OCI-LY7 (cell line): ENCODE measurements at places on chromosomes 1 and 21.

- no peak for DNase-seq
Observed at GRCh38 chr1:208445758-208446203, 201.6 kb upstream of the PLXNA2 start.

- no peak for DNase-seq
Observed at GRCh38 chr1:115056395-115056798, 26.8 kb downstream of the TSHB start.

DNA sequence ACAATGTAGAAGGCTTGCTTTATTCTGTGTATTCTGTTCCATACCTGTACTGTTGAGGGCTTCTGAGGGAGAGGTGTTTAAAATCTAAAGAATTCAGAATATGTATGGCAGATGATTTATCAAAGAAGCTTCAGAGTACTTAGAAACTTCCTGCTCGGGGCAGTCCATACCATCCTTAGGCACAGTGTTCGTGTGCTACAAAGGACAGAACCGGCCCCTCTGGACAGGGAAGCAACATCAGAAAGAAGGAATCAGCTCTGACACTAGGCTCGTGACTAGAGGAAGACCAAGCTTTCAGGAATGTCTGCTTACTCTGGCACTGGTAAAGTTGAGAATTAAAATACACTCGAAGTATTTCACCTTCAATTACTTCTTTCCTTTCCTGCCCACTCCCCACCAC, 14.1 kb downstream of the SELP start:
- no peak for DNase-seq

DNA sequence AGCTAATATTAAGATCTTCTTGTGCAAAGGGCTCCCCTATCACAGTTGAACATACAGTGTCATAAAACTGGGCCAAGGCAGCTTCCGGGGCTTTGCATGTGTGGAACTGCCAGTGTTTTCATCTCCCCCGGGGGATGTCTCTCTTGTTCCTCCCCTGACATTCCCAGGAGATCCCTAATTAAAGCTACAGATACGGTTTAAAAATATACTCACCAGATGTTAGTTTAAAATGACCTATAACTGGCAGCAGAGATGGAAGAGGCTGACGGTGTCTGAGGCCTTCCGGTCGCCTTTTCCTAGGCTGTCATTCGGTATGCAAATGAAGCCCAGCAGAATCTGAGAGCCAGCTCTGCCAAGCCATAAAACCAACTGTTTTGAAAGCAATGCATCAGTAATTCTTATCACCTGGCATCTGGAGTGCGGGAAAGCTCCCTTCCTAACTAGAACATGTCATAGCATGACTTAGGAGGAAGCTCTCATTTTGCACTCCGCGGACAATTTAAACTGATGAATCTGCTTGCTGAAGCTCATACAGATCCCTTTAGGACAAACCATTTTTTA, 436.5 kb upstream of the VAMP3 start:
- no peak for DNase-seq

DNA sequence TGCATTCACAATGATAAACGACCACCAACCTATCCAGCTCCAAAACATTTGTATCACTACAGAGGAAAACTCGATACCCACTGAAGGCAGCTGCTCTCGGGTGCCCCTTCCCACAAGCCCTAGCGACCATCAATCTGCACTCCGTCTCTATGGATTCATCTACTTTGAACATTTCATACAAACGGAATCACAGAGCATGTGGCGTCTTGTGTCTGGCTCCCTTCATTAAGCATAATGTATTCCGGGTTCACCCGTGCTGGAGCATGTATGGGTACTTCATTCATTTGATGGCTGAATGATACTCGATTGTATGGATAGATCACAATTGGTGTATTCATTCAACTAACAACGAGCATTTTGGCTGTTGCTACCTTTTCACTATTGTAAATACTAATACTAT, 340.2 kb downstream of the SMYD3 start:
- DNase-seq, result no peak

DNA sequence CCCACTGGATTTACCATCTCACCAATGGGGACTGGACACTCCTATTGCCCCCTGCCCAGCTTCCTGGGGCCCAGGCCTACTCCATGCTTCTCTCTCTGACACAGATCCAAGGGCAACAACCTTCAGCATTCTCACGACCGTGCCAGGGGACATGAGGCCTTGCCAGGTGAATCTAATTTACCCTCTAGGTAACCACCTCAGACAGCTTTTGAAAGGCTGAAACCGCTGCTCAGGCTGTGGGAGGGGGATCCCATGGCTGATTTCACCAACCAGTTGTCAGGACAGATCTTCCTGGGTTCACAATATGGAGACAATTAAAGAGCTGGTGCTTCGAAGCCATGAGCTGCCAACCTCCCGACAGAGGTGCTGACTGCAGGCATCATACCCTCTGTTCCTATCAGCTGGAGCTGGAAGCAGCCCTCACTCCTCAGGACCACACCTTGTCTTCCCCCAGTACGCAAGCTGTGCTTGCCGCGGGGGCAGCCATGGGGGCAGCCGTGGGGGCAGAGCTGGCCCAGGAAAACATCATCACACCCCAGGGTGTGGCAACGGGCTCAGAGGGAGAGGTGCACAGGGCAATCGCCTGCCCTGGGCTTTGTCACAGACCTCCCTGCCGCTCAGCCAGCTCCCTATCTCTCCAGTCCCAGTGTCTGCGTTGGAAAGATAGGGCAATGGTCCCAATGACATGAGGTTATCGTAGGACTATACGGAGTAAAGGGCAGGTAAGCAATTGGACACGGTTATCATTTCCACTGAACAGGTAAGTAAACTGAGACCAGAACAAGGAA, 120.2 kb downstream of the DMRTB1 start:
- DNase-seq, result no peak

GRCh38 chr1:18599704-18600103, 30.9 kb upstream of the PAX7 start:
- DNase-seq, result no peak

- DNase-seq, result no peak
Observed at GRCh38 chr1:240501115-240501514, 110.8 kb downstream of the GREM2 start.

GRCh38 chr1:195876792-195877191, 731.4 kb downstream of the KCNT2 start:
- DNase-seq, result no peak

DNA sequence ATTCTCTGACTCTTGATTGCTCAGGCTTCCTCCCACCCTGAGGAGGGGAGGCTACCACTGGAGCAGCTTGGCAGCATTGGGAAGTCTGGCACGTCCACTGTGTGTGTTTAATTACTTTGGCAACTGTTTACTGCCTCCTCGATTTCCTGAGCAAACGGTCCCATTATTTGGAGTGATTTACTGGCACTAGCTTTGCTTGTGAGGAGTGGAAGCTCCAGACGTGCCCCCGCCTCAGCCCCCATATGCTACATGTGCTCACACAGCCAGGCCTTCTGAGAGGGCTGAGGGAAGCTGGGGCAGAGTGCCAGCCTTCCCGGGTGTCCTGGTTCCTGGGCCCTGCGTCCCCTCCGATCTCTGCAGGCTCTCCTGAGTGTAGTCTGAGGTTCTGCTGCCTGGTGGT, 306.2 kb downstream of the PTPRU start:
- no peak for DNase-seq

DNA sequence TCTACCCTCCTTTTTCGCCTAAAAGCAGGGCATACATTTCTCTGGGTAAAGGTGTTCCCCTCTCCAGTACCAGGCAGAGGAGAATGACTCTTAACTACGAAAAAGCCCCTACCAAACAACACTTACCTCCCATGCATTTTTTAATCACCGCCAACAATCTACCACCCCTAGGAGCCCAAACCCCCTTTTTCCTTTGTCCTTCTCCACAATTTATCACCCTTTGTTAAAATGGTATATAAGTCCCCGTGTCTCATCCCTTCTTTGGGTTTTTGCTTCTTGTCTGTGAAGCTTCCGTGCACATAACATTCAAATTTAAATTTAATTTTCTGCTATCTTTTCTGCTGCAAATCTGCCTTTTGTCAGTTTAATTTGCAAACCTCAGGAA, 27.6 kb upstream of the COL18A1 start:
- DNase-seq, result no peak

DNA sequence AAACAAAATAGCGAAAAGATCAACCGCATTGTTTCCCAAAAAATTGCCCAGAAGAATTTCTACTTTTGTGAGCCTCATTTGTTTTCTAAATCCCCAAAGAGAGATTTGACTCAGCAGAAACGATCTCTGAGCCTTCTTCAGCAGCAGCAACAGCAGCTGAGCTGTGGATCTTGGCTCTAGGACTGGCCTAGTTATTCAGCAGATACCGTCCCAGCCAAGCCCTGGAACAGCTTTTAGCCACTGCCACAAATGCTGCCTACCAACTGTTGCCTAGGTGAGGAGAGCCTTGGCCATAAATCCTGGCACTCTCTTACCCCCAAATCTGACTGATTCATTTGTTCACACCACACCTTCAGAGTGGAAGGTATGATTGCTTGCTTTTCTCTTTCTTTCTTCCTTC, 320.1 kb downstream of the TGFB2 start:
- no peak for DNase-seq

DNA sequence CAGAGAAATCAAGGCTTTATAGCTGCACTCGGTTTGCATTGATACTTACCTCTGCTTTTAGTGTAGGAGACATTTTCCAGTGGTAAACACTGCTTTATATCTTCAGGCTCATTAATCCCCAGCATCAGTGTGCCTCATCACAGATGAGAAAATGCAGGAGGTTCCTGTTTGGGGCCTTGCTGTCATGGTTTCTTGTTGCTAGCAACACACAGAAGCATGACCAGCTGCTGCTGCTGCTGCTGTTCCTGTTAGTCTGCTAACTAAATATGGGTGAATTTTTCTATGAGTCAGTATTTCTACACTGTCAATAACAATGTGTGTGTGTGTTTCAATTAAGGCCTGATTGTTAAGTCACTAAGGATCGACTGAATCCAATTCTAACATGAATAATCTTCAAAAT, 85.8 kb upstream of the RGS1 start:
- peak; percentile 23 for DNase-seq

- no peak for DNase-seq
Observed at GRCh38 chr1:237327061-237327460, 285.1 kb downstream of the RYR2 start.

- DNase-seq, result no peak
Observed at GRCh38 chr1:17185485-17185860, 19.5 kb upstream of the PADI1 start.

GRCh38 chr1:116765962-116766361, 11.7 kb downstream of the CD2 start:
- no peak for DNase-seq

DNA sequence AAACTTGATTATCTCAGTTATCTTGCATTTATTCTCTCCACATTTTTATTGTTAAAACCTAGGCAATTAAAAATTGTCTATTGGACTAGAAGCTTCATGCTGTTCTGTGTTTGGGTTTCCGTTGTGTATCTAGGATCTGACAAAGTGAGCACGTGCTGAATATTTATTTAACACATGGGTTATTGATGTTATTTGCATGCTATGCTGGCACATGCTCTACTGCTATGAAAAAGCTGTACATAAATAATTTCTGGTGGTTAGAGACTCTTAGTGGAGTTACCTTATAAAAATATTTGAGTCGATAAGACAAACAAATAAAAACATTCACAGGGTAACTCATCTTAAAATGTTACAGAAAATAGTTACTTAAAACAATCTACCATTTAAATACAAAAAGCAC, 1769.7 kb downstream of the MRPL39 start:
- DNase-seq, result no peak

DNA sequence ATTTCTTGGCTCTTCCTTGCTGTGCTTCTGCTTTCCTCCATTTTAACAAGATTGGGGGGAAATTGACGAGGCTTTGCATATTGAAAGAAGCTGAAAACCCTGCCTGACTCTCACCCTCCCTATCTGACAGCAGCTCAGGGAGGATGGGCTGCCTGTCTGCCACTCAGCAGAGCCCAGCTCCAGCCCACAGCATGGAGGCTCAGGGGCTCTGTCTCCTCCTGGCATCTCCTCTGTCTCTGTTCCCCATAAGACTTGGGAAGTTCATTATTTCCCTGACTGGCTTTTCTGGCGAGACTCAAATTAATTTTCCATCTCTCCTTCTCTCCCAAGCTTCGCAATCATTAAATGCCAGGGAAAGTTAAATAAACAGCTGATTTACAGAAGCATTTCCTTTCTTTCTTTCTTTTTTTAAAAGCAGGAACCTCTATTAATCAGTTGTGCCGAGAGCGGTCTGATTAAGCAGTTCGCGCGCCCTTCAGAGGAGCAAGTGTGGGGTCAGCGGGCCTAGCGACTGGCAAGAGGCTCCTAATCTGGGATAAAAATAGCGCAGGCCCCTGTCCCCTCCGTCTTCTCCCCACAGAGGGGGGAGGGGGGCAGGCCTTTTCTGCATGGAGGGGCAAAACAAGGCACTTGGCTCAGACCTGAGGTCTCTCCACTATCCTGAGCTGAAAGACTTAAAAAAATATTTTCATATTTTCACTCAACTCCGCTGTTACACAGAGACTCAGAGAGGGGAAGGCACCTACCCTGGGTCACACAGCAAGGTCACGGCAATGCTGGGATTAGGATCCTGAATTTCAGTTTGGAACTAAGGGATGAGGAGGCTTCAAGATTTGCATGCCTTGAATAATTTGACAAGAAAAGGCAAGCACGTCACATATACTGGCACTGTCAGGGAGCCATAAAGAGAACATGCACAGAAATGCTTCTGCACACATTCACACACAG, 170.4 kb downstream of the ACTL8 start:
- DNase-seq, result no peak

DNA sequence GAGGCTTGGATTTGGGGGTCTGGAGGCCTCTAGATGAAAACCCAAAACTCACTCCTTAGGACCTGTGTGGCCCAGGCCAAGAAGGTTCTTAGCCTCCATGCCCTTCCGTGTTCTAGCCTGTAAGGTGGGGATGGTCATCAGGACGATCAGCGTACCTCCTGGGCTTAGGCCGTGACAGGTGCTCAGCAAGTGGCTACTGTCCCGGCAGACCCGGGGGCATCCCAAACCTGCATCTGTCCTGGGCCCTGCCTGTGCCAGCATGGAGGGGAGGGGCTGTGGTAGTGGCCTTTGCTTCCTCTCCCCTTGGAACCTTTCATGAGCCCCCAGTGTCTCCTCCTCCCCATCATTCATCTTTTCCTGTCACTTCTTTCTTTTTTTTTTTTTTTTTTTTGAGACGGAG, 22.7 kb upstream of the TRAPPC10 start:
- DNase-seq, result no peak

DNA sequence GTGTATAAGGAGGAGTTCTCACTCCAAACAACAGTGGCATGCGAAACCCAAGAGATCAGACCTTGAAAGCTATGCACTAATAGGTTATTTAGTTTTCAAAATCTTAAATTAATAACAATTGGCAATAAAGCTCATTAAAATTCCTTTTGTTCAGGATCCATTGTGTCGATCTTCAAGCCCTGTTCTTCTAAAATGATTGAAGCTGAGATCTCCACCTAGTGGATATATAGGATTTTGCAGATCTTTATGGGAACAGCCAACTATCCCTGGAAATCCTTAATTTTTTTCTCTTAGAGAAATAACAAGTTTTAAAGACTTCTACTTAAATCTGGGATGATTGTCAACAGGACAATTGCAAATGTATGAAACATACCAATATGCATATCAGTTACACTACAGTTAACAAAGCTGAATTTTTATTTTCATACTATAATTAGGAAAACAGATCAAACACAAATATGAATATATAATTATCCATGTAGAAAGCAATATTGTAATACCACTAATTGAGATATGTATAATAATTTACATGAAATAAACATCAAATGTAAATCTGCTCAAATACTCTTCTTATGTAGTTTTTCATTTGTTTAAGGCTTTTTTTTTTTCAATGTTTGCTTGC, 43.3 kb downstream of the LRRC53 start:
- DNase-seq, result peak; percentile 27

- no peak for DNase-seq
Observed at GRCh38 chr21:38699048-38699447, 106.7 kb upstream of the ETS2 start.
